HS-27A (cell line): ENCODE measurements at places on chromosomes 3 and 15.

DNA sequence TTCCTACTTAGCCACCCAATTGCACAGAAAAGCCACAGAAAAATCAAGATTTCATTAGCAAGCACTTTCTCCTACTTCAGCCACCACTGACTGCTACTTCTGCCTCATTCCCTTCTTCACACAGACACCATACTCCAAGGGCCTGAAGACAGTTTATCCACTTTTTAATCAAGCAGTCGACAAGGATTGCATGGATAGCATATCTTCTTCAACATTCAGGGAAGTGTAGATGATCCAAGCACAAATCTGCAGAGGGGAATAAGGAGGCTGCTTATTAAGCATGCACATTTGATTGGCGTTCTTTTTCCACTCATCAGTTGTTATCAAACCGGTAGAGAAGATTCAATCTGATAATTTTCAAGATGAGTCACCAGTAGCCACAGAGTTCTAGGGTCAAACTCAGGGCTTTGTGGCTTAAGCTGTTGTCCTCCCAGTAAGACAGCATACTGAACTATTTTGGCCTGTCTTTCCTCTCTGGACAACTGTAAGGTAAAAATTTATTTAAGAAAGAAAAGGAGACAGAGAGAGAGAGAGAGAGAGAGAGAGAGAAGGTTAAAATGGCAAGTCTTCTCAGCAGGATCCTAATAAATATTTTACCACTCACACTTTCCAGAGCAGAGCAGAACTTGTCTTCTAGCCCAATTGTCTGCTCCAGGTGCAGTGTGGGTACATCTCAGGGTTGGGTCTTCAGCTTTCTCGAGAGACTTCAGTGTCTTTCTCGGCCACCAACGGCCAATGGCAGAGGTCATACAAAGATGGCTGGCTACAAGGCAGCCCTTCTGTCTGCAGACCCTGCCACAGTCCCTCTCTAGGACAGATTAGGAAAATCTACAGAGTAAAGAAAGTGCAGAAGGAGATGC lies 80.6 kb upstream of the BHLHE40 start:
- no peak for DNase-seq

GRCh38 chr15:39407116-39407515 lies 173.8 kb upstream of the THBS1 start:
- no peak for DNase-seq

- no peak for DNase-seq
These were observed 390.4 kb upstream of the PROK2 start for GRCh38 chr3:72175296-72175858.

DNA sequence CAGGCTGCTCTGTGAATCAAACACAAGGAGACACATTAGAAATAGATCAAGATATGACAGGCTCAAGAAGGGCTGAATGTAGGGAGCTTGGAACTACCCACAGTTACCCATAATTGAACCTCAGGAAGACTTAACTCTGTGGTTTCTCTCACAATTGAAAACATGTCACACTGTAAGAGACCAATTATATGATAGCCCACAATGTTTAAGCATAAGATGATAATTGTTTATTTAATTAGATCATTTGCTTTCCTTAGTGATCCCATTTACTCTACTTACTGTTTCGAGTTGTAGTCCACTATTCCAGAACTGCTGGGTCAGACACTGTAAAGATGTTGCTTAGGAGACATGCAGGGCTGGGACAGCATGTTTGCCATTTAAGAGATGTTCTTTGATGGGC lies 201.3 kb upstream of the RARB start:
- no peak for DNase-seq
